ENCODE measurements at places on chromosomes 13 and 19.
A peak's percentile ranks its signal among the peaks of the same experiment; 100 is the strongest.

DNA sequence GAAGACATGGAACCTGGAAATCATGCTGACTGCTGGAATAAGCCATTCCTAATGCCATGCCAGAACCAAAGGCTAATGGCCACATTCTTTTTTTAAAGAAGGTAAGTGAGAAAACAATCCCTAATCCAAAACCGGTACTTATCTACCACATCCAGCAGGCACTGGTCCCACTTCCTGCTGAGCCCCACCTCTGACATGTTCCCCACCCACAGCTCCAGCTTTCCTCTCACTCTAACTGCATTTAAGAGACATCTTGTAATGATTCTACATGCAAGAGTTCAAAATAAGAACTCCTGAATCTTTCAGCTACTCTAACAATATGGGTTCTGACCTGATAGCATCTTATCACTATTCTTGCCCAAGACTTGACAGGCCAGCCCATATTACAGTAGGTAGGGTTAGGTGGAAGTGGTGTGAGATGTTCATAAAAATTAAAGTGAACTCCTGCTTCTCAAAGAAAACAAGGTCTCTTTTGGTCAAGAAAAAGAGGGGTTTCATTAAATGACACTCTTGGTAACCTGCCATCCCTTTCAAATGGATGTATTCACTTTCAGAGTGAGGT, 41.9 kb downstream of the N4BP2L2 start:
- DNase-seq = no peak

- DNase-seq = no peak
Observed at GRCh38 chr19:14411938-14412245, 7.2 kb downstream of the DDX39A start.

- DNase-seq = peak; percentile 80
Observed at GRCh38 chr19:55383279-55384130, 587 bp downstream of the TMEM238 start.

DNA sequence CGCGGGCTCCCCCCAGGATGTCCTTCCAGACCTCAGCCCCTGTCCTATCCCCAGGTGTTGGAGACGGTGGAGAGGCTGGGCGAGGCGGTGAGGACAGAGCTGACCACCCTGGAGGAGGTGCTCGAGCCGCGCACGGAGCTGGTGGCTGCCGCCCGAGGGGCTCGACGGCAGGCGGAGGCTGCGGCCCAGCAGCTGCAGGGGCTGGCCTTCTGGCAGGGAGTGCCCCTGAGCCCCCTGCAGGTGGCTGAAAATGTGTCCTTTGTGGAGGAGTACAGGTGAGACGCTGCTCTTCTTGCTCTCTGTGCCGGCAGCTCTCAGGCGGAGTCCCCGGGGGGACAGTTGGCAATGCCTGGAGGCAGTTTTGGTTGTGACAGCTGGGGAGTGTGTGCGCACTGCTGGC, 6.9 kb downstream of the TTYH1 start:
- DNase-seq = no peak

GRCh38 chr19:44869733-44870470, 21.2 kb upstream of the TOMM40 start:
- DNase-seq = no peak

DNA sequence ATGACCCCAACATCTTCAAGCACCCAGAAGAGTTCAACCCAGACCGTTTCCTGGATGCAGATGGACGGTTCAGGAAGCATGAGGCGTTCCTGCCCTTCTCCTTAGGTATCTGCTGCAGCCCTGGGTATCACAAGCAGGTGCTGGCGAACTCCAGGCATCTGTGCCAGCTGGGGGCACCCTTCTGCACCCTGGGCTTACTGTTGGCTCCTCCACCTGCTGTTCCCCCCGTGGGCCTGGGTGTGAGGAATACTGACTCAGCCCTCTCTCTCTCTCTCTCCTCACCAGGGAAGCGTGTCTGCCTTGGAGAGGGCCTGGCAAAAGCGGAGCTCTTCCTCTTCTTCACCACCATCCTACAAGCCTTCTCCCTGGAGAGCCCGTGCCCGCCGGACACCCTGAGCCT, 13.0 kb downstream of the CYP2S1 start:
- no peak for DNase-seq

GRCh38 chr13:100347968-100348367, 240.6 kb downstream of the GGACT start:
- DNase-seq = no peak

GRCh38 chr19:13165162-13165997, 15.2 kb downstream of the IER2 start:
- DNase-seq = peak; percentile 33

- DNase-seq = no peak
Observed at GRCh38 chr19:48797103-48797502, 13.7 kb downstream of the BCAT2 start.

- DNase-seq = no peak
Observed at GRCh38 chr13:21033856-21034602, 27.4 kb downstream of the LATS2 start.

- no peak for DNase-seq
Observed at GRCh38 chr13:48508011-48508410, 24.9 kb downstream of the RCBTB2 start.

DNA sequence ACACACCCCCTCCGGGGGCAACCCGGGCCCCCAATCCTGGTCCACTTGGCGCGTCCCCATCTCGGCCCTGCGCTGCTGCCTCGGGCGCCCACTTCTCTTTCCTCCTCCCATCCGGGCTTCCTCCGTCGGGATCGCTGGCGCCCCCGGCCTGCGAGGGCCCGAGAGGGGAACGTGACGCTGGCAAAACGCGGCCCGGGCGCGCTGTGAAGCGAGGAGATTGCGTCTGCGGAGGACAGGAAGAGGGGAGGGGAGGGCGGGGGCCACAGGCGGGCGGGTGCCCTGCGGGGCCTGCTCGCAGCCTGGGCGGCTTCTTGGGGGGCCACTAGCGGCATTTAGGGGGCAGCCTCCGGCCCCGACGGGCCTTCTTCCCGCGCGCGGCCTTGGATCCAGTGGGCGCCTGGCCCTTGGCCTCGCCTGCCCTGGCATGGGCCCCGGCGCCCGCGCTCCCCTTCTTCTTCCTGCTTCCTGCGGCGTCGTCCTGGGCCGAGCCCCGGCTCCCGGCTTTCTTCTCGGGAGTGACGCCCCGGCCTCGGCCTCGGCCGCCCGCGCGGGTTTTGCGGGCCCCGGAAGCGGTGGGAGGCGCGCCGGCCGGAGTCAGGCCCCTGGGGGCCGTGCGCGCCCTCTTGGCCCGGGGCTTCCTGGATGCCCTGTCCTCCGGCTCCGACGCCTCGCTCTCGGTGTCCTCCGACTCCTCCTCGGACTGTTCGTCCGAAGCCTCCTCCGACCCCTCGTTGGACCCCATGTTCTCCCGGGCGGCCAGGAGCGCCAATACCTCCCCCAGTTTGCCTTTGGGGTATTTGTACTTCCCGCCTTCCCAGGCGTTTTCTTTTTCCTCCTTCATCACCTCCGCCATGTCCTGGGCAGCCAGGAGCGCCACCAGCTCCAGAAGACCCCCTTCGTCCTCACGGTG, 2.2 kb downstream of the PNMA8B start:
- DNase-seq = peak; percentile 68

DNA sequence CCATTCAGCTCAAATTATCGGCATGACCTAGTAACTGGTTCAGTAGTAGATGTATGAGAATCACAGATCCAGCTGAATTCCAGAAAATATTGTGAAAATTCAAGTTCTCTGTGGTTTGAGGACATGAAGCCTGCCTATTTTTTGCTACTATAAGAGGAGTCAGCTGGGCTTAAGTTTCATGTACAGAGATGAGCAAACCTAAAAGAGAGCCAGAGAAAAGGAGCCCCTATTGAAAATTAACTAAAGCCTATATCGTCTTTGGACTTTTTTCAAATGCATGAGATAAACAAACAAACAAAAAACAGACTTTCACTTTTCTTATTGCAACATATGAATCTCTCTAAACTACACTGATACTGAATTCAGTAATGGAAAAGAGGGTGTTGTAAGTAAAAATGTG, 106.8 kb upstream of the SPRY2 start:
- DNase-seq = no peak

DNA sequence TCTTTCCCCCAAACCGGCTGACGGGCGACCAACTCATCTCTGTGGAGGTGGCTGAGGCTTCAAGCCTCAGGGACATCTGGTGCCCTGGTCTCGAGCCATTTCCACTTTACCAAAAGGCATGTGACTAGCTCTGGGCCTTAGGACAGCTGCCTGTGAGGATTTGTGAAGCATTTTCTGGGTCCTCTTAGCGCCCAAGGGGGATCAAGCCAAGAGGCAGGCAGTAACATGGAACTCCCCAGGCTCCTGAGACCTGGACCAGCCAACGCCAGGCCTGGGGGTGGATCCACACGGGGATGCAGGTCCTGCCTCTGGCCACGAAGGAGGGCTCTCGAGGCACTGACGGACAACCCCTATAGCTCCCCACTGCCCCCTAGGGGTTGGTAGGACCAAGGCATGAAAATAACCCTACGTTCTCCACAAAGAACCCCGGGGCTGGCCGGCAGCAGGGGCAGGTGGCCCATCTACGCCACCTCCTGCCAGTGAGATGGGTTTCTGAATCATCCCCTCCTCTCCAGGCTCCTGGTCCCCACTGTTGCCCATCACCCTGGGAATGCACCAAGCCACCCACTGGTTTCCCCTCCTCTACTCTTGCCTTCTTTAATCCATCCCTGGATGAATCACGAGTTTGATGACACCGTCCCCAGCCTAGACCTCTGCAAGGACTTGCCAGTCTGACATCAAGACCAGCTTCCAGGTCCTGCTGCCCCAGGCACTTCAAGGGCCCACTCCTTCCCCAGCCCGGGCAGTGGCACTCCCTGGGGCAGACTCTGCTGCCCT, 7.0 kb upstream of the MYDGF start:
- DNase-seq = peak; percentile 36

- no peak for DNase-seq
Observed at GRCh38 chr19:29761575-29762232, 46.6 kb upstream of the C19orf12 start.

- DNase-seq = peak; percentile 74
Observed at GRCh38 chr13:110538632-110539031, 22.9 kb downstream of the RAB20 start.

DNA sequence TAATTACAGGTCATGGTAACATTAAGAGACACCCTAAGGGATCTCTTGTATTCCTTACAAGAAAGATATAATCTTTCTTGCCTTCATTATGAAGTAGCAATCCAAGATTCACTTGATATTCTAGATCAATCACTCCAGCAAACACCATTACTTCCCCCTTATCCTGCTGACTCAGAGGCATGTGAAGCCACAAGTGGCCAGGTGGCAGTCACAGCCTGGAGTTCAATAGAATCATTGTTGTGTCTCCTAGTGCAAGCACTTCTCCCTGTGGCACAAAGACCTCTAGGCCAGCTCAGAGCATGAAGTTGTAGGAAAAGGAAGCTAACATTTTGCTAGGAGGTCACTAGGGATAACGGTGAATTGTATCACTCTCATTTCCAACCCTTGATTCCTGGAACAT, 864.3 kb upstream of the ATXN8OS start:
- DNase-seq = no peak

DNA sequence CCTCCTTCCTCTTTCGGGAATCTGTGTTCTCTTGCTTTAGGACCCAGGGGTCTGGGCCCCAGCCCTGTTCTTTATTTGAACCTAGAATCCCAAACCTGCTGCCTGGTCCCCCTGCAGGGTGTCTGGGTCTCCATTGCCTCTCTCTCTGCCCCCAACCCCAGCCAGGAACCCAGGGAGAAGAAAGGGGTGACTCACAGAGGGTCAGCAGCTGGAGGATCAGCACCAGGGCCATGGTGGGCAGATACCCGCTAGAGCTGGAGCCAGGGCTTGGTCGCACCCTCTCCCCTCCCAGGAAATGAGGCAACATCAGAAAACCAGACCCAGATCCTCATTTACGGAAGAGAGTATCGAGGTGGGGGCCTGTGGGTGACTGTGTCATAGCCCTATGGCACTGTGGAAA, at the start of gene OSCAR:
TSS of gene OSCAR (minus strand) at position 243 of the 400 bp plus-strand sequence. CDS start at position 232, 11 bp downstream.
- no peak for DNase-seq

DNA sequence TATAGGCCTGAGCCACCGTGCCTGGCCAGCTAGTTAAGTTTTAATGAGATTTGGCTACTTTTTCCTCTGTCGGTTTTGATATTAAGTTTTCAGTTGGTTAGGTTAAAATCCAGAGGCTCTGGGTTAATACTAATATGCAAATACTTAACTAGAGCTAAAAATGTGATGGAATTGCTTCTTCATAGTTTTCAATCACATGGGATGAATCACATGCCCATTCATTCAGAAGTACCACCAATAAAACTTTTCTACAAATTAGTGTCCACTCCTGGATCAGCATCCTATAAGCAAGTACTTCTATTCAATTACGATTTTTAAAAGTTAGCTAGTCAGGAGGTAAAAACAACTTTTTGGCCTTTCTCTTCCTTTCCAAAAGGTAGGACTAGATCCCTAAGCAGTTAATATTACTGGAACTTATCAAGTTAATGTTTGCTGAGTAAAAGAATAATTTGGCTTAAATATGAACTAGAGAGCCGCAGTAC, 4.3 kb downstream of the SLC25A30 start:
- no peak for DNase-seq

DNA sequence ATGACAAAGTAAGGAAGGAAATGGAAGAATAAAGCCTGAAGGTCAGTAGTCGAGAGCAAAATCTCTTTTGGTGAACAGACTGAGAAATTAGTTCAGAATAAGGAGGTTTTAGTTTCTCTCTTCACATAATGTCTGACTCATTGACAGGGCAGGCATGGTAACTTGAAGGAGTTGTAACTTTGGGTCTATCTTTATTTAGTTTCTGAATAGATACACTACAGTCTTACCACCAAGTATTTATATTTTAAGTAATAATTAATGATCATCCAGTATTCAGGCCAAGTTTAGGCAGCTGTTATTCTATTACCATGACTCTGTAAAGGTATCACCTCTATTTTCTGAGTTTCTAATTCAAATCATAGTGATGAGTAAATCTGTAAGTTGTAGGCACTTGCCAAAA, 219.9 kb downstream of the SPRY2 start:
- DNase-seq = no peak

- peak; percentile 77 for DNase-seq
Observed at GRCh38 chr19:35756377-35757230, at the start of gene HSPB6. HSPB6 (minus strand) TSS chr19:35757029; CDS start chr19:35757008, 21 bp downstream.

DNA sequence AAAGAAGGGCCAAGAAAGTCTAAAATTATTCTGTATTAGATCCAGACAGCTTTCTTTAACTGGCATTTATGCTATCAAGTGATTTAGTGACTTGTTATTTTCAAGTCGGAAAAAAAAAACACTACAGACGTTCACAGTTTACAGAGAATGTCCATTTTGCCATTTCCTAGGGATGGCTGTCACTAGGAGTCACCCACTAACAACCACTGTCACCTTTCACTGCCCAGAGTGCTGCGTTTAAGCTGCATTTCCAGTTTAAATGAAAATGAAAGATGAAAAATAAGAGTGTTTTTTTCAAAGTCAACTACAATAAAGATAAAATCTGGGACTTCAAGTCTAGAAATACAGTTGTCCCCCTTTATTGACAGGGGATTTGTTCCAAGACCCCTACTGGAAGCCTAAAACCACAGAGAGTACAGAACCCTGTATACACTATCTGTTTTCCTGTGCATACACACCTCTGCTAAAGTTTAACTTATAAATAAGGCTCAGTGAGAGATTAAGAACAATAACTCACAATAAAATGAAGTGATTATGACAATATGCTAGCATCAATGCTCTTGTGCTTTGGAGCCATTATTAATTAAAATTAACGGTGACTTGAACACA, 112.5 kb downstream of the SACS start:
- no peak for DNase-seq

GRCh38 chr19:2714531-2715269, 6.5 kb downstream of the DIRAS1 start:
- DNase-seq = no peak
